Uterine smooth muscle cell (primary cell): ENCODE measurements at places on chromosomes 2 and 18. TPM values are rescaled to one million over a fixed set of nuclear protein-coding genes. Genes with fewer than 3 reads are reported as not detected.

ABCG5 gene
- not detected in 2 replicates for total RNA-seq

GFPT1 gene
- total RNA-seq = 73.7 and 106 TPM in 2 replicates

CHMP1B gene
- 50.7 and 58.0 TPM in 2 replicates for total RNA-seq

OXER1 gene
- total RNA-seq = 0.12 TPM in 1 of 2 replicates, not detected in the other

SERPINB11 gene
- total RNA-seq = not detected in 2 replicates

RASGRP3 gene
- total RNA-seq = 0.62 and 2.9 TPM in 2 replicates

POTEE gene
- total RNA-seq = under 0.01 and 0.11 TPM in 2 replicates

DCDC2C gene
- 0.37 TPM in 1 of 2 replicates, not detected in the other for total RNA-seq

SH3RF3 gene
- total RNA-seq = 2.1 and 4.7 TPM in 2 replicates

PRKAG3 gene
- total RNA-seq = not detected in 2 replicates

NUP35 gene
- total RNA-seq = 8.5 and 23.1 TPM in 2 replicates

OTOS gene
- not detected in 2 replicates for total RNA-seq

C2orf72 gene
- total RNA-seq = 0.12 and 0.22 TPM in 2 replicates

PPP1R1C gene
- 0.25 and 2.2 TPM in 2 replicates for total RNA-seq

ASTL gene
- total RNA-seq = not detected in 2 replicates

ALPG gene
- not detected in 2 replicates for total RNA-seq

CAPN14 gene
- total RNA-seq = 0.11 and 0.12 TPM in 2 replicates

ZSWIM2 gene
- total RNA-seq = 0.11 and 0.62 TPM in 2 replicates

CXCR2 gene
- not detected in 2 replicates for total RNA-seq

UCN gene
- total RNA-seq = 0.22 and 1.00 TPM in 2 replicates

OTX1 gene
- total RNA-seq = 0.25 TPM in 1 of 2 replicates, not detected in the other

GCG gene
- not detected in 2 replicates for total RNA-seq

FOXI3 gene
- total RNA-seq = not detected in 2 replicates

SULT1C2 gene
- 0.33 and 0.62 TPM in 2 replicates for total RNA-seq
